ENCODE measurements at places on chromosomes 16 and 17.

DNA sequence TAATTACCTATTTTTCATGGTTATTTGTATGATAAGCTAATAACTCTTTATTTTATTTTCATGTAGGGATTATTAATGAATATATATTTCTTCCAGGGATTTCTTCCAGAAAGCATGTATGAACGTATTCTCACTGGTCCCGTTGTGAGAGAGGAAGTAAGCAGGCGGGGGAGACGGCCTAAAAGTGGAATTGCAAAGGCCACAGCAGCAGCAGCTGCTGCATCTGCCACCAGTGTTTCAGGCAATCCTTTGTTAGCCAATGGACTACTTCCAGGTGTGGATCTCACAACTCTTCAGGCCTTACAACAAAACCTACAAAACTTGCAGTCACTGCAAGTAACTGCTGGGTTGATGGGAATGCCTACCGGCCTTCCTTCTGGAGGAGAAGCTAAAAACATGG is 110.3 kb upstream of the RBL2 start:
- DNase-seq: no peak

GRCh38 chr16:66928702-66929388 is 3.5 kb upstream of the RRAD start:
- DNase-seq: peak; percentile 70

DNA sequence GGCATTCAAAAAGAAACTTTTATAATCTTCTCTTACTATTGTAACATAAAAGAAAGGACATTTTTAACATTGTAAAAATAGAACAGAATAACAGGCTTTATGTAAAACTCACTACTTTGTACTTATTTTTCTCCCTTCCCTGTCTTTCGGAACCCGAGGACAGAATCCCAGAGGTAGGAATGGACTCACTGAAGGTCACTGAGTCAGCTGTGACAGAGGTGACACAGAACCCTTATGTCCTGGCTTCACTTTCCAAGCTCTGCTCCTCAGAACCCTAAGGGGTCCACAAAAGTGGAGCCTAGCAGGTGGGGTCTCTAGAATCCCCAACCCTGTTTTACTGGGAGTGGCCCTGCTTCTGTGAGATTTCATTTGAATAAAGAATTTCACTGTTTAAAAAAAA is 3.7 kb downstream of the KCTD13 start:
- no peak for DNase-seq

- no peak for DNase-seq
Observed at GRCh38 chr16:55499951-55500529, 8.8 kb upstream of the LPCAT2 start.
